Mucosa of descending colon (tissue), 3 donors: ENCODE measurements at places on chromosomes 4 and X.

GRCh38 chr4:610411-611261 is 14.7 kb upstream of the PDE6B start:
- no peak for DNase-seq

GRCh38 chr4:4269331-4269731 is 20.6 kb downstream of the LYAR start:
- DNase-seq, result no peak

DNA sequence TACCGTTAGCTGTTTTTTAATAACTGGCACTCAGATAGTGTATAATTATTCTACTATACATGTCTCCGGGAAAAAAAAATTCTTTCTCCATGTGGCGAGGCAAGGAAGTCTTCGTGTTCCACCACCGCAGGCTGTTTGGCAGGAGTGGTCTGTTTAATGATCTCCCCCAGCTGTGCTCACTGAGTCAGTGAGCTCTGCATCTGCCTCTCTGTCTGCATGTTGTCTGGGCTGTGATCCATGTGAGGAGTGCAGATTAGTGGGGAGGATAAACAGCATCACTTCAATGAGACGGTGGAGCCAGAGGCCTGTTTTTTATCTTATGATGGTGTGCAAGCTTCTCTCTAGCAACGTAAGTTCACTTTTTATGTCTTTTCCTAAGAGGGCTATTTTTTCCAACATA is 69.8 kb downstream of the RPS3A start:
- DNase-seq, result no peak

DNA sequence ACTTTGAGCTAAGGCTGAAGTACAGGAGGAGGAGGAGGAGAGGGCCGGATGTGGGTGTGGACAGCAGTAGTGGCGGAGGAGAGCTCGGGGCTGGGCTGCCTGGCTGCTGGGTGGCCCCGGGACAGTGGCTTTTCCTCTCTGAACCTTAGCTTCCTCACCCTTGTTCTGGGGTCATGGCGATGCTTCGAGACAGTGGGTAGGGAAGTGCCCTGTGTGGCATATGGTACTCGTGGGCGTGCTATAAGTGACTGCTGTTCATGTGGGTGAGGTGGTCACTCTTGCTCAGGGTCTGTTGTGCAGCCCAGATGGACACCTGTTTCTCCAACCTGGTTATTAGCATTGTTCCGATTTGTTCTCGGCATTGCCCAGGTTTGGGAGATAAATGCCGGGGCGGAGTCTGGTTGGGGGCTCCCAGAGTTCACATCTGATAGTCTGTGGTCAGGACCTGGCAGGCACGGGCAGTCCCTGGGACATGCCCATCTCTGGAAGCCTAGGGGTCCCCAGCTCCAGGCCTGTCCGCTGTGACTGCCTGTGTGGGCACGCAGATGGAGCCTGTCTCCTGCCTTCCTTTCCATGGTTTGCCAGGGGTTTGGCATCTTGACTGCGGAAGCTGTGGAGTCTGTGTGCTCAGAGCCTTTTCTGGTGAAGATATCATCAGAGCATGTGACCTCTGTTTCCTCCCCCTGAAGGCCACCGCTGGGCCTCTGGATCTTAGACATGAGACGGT is 4.9 kb upstream of the CPZ start:
- no peak for DNase-seq

GRCh38 chr4:98570151-98570797 is 88.1 kb downstream of the TSPAN5 start:
- no peak for DNase-seq

DNA sequence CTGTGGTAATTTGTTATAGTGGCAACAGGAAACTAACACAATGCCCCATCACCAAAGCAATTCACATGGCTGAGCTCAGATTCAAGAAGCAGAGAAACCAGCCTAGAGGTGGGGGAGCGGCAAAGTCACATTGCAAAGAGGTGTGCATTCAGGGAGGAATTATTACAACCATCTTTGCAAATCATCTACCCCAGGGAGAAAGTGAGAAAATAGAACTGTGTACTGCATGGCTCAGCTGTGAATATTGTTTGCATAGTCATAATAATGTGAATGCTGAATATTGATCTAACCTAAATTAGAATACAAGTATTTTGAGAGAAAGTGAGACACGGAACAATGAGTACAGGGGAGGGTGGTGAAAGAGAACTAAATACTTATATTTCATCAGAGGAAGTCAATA is 387.9 kb downstream of the BCOR start:
- DNase-seq, result no peak

- DNase-seq, result no peak
Observed at GRCh38 chr4:56857601-56858309, 36.3 kb upstream of the SPINK2 start.

DNA sequence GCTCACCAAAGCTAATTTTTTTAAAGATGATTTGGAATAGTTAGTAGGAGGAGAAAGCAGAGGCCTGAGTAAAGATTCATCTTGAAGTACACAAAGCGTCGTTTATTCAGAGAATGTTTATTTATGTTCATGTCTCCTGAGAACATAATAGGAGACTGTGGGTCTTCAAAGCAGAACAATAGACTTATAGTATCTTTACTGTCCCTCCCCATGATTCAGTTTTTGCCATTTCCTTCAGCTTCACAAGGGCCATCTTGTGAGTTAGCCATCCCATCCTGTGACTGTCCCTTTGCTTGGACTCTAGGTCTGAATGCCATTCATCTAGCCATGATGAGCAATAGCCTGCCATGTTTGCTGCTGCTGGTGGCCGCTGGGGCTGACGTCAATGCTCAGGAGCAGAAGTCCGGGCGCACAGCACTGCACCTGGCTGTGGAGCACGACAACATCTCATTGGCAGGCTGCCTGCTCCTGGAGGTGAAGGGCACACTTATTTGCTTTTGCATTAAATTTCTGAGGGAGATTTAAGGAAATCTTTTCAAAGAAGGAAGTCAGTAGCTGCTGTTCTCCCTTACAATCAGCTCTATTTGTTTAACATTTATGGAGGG is 105.8 kb downstream of the NFKB1 start:
- no peak for DNase-seq

- DNase-seq, result no peak
Observed at GRCh38 chrX:18210470-18210869, 10.2 kb downstream of the BEND2 start.

DNA sequence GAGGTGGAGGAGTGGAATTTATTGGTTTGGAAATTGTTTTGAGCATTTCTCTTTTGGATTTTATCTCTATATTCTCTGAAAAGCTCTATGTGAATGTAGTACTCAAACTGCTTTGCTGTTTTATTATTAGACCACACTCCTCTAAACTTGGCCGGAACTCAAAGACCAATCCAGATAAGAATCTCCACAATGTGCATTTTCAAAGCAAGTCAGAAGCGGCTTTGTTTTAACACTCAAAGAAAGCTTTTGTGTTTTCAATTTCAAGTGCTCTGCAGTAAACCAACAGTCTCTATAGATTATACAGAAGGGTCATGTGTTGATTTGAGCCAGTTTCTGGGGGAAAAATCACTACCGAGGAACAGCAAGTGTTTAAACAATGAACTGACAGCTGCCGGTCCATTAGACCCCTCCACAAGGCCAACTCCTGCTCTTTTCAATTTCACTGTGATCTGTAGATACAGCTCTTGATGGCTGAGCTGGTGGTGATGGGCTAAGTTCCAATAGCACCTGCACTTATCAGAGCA is 79.4 kb downstream of the FTHL17 start:
- DNase-seq, result no peak

GRCh38 chr4:141006242-141006802 is 126.9 kb downstream of the RNF150 start:
- DNase-seq, result no peak

GRCh38 chrX:6832619-6833018 is 297.7 kb upstream of the VCX3A start:
- no peak for DNase-seq

DNA sequence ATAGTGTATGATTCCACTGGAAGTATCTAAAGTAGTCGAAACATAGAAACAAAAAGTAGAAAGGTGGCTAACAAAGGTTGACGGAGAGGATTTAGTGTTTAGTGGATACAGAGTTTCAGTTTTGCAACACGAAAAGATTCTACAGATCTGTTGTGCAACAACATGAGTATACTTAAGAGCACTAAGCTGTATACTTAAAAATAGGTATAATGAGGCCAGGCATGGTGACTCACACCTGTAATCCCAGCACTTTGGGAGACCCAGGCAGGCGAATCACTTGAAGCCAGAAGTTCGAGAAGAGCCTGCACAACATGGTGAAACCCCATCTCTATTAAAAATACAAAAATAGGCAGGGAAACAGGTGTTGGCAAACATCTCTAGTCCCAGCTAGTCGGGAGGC is 7.9 kb upstream of the ATRX start:
- no peak for DNase-seq

DNA sequence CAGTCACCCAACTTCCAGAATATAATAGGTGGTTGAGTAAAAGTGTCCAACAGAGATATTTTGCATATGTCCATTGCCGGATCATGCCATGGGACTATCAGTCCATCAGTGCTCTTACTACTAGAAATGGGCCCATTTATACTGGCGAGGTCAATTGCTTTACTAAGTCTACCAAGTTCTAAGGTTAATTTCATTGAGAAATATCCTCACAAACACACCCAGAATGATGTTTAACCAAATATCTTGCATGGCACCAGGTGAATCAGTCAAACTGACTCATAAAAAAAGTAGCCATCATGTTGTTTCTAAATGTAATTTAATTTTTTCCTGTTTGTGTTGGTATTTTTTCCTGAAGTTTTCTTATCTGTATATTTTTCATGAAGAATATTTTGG is 1217.0 kb downstream of the RAPGEF2 start:
- DNase-seq, result no peak

DNA sequence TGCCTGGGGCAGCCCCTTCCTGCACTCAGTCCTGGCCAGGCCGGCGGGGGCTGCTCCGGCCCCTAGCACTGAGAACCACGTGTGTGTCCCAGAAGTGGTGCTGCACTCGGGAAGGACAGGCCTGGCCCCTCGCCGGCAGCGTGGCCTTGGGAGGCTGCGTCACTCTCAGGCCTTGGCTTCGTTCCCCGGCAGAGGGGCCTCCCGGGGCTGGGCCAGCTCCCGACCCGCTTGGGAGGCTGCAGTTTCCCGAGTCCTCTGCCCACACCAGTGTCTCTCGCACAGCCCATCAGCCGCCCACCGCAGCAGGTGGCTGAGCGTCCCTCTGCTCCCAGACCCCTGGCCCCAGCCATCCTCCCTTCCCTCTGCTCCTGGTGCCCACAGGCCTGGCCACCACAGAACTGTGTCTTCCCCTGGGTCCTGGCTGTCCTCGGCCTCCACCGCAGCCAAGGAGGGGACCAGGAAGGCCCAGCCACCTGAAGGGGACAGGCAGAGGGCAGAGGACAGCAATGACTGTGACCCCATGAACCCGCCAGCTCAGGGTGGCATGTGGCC is 10.9 kb upstream of the CPLX1 start:
- DNase-seq, result no peak

DNA sequence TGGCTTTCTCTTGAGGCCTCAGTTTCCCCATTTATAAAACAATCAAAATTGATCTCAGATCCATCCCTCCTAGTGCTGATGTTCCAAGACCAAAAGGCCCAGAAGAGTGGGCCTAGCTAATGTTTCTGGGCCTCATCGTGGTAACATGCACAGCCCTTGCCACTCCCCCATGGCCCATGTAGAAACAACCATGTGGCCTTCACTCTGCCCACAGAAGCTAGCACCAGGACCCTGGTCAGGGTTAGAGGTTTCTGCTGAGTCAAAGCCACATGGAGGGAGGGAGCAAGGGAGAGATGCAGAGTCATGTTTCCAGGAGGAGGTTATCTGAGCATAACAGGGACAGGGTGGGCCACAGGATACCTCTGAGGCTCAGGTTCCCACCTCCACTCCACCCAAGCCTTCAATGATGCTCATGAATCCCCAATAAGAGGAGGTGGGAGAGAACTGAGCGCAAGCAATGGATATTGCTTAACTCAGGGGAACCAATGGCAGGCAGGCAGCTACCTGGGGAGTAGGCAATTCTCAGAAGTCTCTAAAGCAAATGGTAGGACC is 16.9 kb downstream of the OTUD5 start:
- no peak for DNase-seq

GRCh38 chr4:164536814-164537213 is 217.1 kb upstream of the SMIM31 start:
- DNase-seq, result no peak

- no peak for DNase-seq
Observed at GRCh38 chrX:111308039-111308438, 37.8 kb upstream of the CAPN6 start.

- DNase-seq, result no peak
Observed at GRCh38 chr4:108029016-108029720, 39.5 kb downstream of the HADH start.

DNA sequence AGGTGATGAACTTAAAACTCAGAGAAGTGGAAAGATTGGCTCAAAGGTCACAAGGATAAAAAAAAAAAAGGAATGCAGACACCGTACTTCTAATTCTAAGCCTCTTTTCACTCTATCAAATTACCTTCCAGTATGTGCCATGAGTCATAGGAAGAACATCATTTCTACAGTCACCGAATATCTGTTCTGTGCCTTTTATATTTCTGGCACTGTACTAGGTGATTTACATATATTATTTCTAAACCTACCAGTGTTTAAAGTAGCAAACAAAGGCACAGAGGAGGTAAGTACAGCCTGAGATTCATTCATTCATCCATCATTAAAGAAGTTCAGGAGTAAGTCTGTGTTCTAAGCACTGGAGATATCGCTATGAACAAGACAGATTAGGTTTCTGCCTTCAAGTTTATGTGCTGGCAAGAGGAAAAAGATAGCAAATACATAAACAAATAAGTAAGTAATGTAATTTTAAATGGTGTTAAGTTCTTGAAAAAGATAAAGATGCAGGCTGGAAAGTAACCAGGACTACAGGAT is 65.3 kb downstream of the PALLD start:
- no peak for DNase-seq

DNA sequence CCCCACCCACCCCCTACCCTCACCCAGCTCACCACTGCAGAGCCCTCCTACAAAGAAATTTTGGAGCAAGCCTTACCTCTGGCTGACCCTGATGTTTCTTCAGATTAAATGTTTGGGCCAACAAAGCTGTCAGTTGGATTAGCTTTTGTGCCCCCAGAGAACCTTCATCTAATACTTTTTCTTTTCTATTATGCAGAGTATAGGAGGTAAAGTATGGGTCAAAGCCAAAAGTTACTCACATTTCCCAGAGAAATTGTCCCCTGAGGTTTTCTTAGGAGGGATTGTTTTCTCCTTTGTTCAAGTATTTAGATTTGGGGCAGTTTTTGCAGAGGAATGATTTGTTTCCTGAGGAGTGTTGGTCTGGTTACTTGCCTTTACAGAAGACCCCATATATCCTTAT is 69.5 kb downstream of the AASDH start:
- DNase-seq, result no peak

DNA sequence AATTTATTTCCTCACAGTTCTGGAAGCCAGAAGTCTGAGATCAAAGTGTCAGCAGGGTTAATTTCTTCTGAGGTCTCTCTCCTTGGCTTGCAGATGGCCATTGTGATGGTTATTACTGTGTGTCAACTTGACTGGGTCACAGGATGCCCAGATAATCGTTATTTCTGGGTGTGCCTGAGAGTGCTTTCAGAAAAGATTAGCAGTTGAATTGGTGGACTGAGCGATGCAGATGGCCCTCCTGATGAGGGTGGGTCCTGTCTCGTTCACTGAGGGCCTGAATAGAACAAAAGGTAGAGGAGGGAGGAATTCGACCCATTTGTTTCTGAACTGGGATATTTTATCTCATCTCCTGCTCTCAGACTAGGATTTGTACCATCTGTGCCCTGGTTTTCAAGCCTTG is 15.7 kb downstream of the SMIM43 start:
- DNase-seq, result no peak
